ENCODE measurements at places on chromosomes 7 and 10.

DNA sequence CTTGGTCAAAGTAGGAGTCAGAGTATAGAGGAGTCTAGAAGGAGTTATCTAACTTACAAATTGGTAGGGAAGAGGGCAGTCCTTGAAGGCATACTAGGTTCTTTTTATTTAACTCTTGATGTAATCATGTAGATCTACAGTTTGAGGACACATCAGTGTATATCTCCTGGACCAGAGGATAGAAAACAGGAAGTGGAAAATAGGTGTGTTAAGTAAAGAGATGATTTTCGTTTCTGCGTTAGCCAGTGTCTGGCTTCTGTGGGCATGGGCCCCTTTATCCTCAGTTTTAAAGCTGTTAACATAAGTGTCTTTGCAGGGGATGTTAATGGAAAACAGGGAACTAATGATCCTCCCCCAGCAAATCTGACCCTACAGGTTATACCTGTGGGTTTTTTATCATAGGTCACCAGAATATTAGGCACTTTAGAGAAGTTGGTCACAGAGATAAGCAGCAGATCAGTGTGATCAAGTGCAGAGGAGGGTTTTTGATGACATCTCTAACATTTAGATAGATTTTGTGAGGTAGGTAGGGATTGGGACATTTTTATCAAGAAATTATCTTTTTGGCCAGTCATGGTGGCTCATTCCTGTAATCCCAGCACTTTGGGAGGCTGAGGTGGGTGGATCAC lies 58.6 kb upstream of the PRSS1 start:
- no peak for DNase-seq

- no peak for DNase-seq
Measured at GRCh38 chr10:48970654-48971053, 31.0 kb upstream of the LRRC18 start.

DNA sequence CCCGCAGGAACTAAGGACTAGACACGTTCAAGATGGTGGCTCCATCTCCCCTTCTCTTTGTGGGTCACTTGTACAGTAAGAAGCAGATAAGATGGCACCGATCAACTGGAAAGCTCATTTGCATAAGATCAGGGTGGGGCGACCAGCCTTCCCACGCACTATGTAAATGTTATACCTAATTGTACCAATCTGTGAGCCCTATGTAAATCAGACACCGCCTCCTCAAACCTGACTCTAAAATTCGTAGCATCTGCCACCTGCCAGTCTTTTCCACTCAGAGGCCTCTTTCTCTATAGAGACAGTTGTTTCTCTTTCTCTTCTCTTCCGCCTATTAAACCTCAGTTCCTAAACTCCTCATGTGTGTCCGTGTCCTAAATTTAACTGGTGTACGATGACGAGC lies 324.5 kb downstream of the PHF14 start:
- no peak for DNase-seq

DNA sequence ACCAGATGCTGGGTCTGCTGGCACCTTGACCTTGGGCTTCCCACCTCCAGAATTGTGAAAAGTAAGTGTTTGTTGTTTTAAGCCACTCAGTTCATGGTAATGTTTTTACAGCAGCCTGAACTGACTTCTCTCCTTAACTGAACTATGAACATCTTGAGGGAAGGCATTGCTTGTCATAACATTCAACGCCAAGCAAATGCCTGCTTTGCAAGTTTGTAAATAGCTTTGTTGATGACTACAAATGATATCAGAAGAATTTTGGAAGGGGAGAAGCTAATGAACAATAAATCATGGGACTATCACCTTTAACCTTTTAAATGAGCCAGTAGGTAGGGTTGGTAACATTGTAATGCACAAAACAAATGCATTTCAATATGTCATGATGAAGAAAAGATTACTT lies 402.4 kb upstream of the ADARB2 start:
- DNase-seq, result no peak

DNA sequence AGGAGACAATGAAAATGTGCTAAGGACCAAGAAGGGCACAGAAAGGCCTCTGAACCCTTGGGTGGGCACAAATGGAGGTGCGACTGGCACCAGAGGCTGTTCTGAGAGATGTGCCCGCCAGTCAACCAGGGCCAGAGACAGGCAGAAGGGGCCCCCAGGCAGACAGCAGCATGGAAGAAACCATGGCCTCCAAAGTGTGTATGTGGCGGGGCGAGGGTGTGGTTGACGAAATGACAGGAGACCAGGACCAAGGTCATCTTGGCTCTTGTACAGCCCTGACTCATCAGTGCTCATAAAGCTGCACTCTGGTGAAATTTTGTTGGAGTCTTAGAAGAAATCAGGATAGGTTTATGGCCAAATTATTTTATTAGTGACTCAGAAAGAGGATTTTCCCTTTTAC lies 4.0 kb upstream of the MRPS24 start:
- DNase-seq, result no peak

DNA sequence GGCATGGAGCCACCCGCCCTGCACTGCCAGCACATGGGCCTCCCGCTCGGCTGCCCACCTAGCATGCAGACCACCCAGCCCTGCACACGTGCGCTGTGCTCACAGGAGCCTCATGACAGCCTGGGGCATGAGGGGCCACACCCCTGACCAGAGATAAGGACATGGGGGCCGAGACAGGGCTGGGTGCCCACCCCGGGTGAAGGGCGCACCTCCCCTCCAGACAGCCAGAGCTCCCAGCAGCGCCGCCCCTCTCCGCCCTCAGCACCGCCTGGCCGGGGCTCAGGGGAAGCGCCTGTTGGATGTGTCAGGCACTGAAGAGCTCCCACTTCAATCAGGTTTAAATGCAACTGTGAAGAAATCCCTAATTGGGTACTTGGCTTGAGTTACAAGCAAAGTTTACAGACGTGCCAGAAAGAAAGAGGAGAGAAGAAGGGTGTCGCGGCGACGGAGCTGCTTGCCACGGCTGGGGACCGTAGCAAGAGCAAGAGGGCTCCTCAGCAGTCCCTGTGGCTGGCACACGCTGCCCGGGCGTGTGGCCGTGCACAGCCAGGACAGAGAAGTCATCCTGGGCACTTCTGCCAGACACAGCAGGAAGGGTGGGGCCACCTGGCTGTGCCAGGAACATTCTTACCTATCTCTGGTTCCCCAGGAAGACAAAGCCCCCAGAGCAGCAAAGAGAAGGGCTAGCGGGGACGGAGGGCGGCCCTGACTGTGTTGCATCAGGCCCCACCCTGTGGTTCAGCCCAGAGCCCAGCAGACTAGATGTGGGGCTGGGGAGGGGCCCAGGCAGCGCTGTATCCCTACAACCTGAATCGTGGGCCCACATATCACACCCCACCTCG lies 247.4 kb downstream of the ELFN1 start:
- no peak for DNase-seq

DNA sequence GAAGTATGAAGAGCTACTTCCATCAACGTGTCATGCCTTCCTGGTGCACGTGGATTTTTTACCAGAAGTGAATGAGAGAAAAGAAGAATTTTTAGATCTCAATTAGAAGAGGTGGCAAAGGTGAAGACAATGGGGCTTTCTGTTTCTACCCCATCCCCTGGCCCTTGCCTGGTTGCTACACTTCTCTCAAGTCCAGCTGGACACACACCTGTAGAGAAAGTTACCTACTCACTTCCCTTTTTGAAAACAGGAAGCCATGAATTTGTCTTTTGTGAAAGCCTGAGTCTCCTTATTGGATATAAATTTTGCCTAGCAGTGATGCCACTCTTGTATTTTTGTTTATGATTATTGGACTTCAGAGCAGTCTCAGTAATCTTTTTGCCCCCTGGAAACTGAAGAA lies 142.9 kb upstream of the AKR1E2 start:
- DNase-seq, result no peak

GRCh38 chr7:115024276-115024675 lies 102.4 kb downstream of the MDFIC start:
- no peak for DNase-seq

DNA sequence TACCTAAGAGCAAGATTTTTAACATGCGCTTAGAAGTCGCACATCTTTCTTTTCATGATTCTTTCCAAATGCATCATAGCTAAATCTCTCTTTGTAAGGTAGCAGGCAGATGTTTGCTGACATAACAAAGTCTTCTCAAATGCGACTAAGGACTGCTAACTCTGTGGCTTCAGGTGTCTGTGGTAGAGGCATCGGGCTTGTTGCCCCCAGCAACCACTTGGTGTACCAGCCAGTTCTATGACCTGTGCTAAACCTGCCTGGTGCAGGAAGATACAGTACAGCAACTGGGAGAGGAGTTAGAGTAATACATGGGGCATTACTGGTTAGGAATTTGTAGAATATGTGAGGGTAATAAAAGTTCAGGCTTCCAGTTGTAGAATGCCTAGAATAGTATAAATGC lies 654.1 kb downstream of the NRG3 start:
- no peak for DNase-seq

- DNase-seq, result no peak
Measured at GRCh38 chr10:88190540-88191235, 327.3 kb downstream of the PTEN start.

Measured in T-helper 1 cell (primary cell).